ENCODE measurements at places on chromosomes 16 and 17. TPM values are rescaled to one million over a fixed set of nuclear protein-coding genes. Genes with fewer than 3 reads are reported as not detected.

DNA sequence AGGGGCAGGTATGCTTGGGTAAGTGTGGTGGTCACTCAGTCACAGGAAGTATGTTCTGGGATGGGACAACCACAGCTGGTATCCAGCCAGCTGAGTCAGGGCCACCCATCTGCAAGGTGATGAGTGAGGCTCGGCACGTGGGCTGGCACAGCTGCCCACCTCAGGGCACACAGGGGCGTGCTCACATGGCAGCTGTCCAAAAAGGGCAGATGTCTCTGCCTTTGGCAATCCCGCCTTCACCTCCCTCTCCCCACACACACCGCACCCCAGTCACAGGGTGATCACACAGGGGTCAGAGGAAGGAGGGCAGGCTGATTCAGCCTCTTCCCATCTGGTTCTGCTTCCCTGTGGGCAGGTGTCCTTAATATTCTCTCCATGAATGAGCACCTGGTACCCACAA, 85.9 kb upstream of the TOB1 start:
- H3K4me3 ChIP-seq = no peak overlapping the region
- DNase-seq = no peak
- no peaks in the 10 kb centered on the region for H3K36me3 ChIP-seq
- no peaks in the 10 kb centered on the region for H3K27me3 ChIP-seq
- peak overlapping the region; percentile 23 for H3K27ac ChIP-seq

LRRC75A gene
- total RNA-seq = 1.5 TPM

KRT39 gene
- not detected for total RNA-seq

CLUH gene
- 50.6 TPM for total RNA-seq

USP22 gene
- total RNA-seq = 115 TPM
